ENCODE measurements at places on chromosomes 3 and 15.

DNA sequence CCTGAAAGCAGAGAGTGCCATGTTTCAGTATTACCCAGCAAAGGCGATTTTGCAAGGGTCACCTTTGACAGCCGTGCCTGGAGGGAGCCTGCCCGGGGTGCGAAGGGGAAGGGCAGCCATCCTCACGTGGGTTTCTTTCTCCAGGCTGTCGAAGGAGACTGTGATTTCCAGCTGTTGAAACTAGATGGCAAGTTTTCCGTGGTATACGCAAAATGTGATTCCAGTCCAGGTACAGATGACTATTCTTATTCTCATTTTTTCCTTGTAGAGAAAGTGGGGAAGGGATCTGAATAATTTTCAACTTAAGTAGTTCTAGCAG lies 3.4 kb downstream of the AHSG start:
- no peak for DNase-seq

DNA sequence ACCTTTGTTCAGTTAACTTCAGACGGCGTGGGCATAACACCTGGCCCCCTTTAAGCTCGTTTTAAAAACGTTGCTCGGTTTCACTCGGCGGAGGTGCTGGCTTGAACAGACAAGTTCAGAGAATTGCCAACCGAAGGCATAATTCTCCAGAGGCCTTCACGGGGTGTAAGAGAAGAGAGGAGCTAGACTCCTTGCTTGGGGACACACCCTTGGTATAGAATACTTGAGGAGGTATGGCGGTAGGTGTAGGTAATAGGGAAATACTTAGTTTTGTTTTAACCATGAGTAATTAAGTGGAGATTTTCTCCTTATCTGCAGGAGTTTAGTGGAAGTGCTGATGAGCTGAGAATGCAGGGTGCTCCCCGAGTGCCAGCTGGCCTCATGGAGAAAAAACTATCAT lies 921 bp downstream of the FBXL2 start:
- DNase-seq = no peak

DNA sequence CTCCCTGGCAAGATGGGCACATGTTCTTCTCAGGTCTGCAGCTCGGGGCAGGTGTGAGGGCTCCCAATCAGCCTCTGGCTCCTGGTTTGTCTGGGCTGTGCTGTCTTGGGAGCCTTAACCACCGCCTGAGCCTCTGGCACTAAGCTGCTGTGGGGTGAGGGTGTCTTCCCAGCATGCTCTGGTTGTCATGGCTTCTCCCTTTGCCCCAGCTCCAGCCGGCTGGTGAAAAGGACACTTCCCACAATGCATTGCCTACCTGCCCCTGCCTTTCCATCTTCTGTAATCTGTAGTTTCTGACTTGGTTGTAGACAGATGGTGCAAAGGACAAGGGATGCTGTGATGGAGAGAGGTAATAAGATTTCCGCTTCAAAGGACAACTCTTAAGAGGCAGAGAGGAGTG lies 295.3 kb downstream of the TLE3 start:
- DNase-seq = no peak

- no peak for DNase-seq
Measured at GRCh38 chr15:50916400-50916799, 7.9 kb downstream of the AP4E1 start.

DNA sequence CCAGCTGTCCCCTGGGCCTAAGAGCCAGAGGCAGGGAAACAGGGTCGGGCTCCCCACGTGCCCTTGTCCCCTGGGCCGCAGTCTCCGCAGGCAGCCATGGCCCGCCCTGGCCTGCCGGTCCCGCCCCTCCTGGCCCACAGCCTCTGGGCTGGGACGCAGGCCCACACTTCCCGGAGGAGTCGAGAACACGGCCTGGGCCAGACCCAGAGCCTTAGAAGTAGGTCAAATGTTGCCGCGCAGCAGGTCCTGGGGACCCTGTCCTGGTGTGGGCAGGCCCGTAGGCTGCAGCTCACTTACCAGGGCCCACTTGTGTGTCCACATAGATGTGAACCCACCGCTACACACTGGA lies 4.3 kb upstream of the MYL3 start:
- DNase-seq = no peak

DNA sequence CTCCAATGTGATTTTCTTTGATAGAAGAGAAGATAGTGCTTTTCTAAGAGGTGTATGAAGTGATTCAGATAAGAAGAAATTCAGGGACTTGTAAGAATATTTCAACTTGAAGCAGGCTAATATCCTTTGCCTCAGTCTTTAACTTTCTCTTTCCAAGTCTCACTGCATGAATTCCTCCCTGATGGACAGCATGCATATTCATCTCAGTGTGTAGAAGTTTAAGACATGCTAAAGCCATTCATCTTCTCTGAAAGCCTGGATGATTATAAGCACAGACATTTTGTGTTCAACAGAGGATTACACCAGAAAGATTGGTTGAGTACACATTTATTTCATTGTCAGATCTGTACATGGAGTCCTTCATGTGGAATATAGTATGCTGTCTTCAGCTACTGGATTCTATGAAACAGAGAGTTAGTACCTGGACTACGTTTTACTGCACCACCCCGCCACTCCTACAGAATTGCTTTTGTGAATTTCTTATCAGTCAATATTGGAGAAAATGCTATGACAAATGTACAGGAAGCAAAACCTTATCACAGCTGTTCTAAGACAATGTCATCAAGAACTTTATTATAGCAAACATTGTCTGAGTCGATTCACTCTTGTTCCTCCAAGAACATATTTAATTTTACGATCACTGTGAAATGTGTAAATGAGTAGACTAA lies 1346.1 kb downstream of the OTOL1 start:
- no peak for DNase-seq

DNA sequence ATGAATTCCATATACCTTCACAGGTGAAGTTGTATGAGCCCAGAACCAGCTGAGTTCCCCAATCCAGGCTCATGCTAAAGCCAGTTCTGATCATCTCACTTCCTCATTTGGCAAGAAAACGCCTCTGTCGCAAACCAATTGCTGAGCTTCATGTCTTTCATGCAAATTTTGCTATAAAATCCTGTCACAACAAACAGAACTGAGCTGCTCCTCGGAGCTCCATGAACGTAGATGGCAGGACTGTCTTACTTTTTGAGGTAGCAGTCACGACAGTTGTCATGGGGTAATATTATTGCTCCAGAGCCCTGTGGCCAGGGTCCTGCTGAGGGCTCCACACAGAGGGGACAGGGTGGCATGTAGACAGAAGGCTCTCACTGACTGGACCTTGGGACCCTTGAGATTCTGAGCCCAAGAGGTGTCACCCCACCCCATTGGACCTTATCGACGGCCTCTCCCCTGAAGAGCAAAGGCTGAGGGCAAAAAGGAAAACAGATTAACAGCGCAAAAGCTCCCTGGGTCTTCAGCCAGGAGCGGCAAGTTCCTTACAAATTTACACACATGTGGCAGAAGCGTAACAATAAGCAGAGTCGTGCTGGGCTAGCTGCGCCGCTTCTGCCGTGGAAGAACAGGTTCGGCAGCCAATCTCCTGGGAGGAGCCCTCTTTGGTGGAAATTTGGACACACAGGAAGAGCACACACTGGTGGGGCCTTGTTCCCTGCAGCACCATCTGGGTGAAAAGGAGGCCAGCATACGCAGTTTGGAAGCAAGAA lies 249.2 kb downstream of the OPA1 start:
- DNase-seq = no peak

DNA sequence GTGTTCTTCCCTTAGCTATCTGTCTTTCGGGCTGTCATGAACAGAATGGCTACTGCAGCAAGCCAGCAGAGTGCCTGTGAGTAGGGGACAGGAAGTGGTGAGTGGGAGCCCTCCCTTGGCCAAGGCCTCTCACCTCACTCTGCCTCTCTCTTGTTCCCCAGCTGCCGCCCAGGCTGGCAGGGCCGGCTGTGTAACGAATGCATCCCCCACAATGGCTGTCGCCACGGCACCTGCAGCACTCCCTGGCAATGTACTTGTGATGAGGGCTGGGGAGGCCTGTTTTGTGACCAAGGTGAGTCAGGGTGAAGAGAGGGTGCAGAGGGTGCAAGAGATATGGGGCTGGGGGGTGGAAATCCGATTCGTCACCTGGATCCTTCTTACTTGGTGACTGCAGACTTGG lies 3.0 kb downstream of the DLL4 start:
- DNase-seq = no peak

- no peak for DNase-seq
Measured at GRCh38 chr3:12379640-12380429, 91.0 kb downstream of the PPARG start.

DNA sequence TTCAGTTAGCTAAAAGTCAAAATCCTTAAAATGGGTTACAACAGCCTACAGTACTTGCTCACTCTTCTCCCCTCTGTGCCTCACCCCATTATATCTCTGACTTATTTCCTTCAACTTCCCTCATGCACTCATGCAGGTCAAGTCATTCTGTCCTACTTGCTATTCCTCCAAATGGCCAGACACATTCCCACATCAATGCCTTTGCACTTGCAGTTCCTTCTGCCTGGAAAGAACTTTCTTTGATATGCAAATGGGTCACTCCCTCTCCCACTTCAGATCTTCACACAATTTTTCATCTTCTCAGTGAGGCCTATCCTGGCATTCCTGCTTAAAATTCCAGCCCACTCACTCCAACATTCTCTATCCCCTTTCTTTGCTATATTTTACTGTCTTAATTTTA lies 547.2 kb upstream of the TGFBR2 start:
- no peak for DNase-seq

DNA sequence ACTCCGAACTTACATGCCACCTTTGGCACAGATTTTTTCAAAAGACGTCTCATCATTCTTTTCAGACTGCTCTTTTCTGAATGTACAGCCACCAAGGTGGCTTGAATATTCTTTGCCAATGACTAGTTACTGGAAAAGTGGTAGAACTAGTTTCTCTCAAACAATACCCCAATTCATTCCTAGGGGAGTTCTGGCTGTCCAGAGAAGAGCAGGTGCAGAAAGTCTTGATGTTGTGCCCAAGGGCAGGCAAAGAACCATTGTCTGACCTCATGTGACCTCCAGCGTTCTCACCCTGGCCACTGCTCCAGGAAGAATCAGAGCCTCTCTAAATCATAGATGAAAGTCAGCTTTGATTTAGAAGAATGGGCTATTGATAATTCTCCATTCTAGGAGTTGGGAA lies 5.5 kb downstream of the LMOD3 start:
- no peak for DNase-seq

DNA sequence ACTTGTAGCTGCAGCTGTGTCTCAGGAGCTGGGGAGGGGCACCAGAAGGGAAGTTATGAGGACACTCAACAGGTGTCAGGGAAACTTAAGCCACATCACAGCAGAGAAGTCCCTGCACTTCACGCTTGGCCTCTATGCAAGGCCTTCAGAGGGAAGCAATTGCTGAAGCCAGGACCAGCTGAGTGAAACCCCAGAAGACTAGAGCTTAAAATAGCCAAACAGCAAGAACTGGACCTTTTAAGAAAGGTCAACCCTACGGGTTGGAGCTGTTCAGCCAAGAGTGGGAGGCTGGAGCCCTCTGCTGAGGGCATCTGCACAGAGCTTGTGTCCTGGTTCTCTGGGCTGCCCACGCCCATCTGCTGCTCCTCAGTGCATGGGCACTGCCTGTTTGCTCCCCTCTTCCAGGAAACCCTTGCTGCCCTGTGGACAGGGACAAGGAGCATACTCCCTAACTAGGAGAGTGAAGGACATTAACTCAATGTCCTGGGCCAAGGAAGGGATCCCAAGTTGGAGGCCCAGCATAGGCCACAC lies 3.9 kb upstream of the GRAMD2A start:
- DNase-seq = no peak

DNA sequence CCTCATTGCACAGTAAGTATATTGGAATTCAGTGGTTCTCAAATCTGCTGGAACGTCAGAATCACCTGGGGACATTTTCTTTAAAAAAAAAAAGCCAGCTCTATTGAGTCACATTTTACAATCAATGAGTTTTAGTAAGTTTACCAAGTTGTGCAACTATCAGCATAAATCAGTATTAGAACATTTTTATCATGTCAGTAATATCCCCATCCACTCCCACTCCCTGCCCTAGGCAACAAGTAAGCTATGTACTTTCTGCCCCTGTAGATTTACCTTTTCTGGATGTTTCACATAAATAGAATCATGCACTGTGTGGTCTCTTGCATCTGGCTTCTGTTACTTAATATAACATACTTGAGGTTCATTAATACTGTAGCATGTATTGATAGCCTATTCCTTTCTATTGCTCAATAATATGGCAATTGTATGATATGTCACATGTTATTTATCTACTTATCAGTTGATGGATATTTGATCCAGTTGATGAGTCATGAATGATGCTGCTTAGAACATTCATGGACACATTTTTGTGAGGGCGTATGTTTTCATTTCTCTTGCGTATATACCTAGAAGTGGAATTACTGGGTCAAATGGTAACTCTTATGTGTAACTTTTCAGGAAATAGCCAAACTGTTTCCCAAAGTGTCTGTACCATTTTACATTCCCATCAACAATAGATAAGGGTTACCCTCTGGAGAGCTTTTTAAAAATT lies 180.5 kb downstream of the THSD4 start:
- DNase-seq = no peak

- DNase-seq = no peak
Measured at GRCh38 chr3:48120223-48120622, 68.0 kb downstream of the CDC25A start.

GRCh38 chr15:92232317-92232716 lies 161.4 kb upstream of the ST8SIA2 start:
- DNase-seq = no peak

- DNase-seq = no peak
Measured at GRCh38 chr3:128482175-128482574, 10.8 kb downstream of the GATA2 start.

- no peak for DNase-seq
Measured at GRCh38 chr3:58766587-58767282, 100.2 kb upstream of the FAM3D start.

GRCh38 chr15:58469432-58470353 lies 37.9 kb downstream of the LIPC start:
- DNase-seq = no peak

DNA sequence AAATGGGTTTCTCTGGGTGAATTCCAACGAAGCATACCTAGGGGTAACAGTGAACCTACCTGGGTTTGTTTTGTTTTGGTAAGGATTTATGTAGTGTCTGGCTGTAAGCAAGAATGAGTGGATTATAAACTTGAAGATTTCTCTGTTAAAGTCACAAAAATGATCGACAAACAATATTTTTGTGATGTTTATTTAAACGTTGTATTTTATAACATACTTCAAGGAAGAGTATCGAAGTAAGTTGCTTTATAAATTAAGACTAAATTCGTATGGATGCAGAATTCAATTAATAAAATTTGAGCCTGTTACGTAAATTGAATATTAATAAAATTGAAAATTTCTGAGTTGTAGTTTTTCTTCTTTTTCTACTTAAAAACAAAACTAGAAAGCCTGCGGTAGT lies 982 bp upstream of the ZDHHC23 start:
- no peak for DNase-seq

- DNase-seq = no peak
Measured at GRCh38 chr3:115937054-115937453, 313.7 kb downstream of the GAP43 start.

GRCh38 chr3:141795276-141795675 lies 32.1 kb downstream of the GRK7 start:
- DNase-seq = no peak

DNA sequence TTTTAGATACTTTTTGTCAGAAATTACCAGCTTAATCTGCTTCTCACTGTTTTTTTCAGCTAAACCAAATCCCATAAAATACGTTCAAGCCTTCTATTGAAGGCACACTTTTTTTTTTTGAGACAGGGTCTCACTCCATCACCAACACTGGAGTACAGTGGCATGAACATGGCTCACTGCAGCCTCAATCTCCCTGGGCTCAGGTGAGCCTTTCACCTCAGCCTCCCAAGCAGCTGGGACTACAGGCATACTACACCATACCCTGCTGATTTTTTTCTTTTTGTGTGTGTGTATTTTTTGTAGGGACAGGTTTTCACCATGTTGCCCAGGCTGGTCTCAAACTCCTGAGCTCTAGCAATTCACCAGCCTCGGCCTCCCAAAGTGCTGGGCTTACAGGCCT lies 3.7 kb downstream of the RAF1 start:
- no peak for DNase-seq
